ENCODE measurements at places on chromosomes 2 and 18. TPM values are rescaled to one million over a fixed set of nuclear protein-coding genes. Genes with fewer than 3 reads are reported as not detected.

Gene CTAGE1
- total RNA-seq = not detected

Gene PEX13
- 17.0 TPM for total RNA-seq

Gene ASB18
- not detected for total RNA-seq

Gene GPR155
- 0.74 TPM for total RNA-seq

Gene DSC1
- not detected for total RNA-seq

Gene POU3F3
- under 0.01 TPM for total RNA-seq

Gene OTOS
- not detected for total RNA-seq

Gene IL1A
- total RNA-seq = not detected

Gene CYS1
- 0.30 TPM for total RNA-seq

Gene CXCR1
- not detected for total RNA-seq

Gene GALR1
- not detected for total RNA-seq

Gene TUBA3E
- not detected for total RNA-seq

Gene SPATA3
- total RNA-seq = not detected

Gene UGT1A1
- total RNA-seq = not detected

Gene STON1
- 5.8 TPM for total RNA-seq

Gene LINC00305
- total RNA-seq = not detected

Gene MZT2A
- total RNA-seq = 216 TPM

Gene CFC1
- not detected for total RNA-seq

Gene TRIM43
- not detected for total RNA-seq

Gene ADRA2B
- total RNA-seq = not detected

Gene SIX3
- not detected for total RNA-seq

Gene TNFRSF11A
- total RNA-seq = 0.30 TPM

Gene CNGA3
- not detected for total RNA-seq

Gene RAB27B
- total RNA-seq = 1.3 TPM

Gene SLC8A1
- 11.9 TPM for total RNA-seq

Gene NEU2
- total RNA-seq = not detected

Gene DSEL
- 18.0 TPM for total RNA-seq

Gene UPP2
- total RNA-seq = not detected

Measured in bronchus fibroblast of lung (primary cell).